ENCODE measurements at places on chromosomes 2 and 18.
A peak's percentile ranks its signal among the peaks of the same experiment; 100 is the strongest.

DNA sequence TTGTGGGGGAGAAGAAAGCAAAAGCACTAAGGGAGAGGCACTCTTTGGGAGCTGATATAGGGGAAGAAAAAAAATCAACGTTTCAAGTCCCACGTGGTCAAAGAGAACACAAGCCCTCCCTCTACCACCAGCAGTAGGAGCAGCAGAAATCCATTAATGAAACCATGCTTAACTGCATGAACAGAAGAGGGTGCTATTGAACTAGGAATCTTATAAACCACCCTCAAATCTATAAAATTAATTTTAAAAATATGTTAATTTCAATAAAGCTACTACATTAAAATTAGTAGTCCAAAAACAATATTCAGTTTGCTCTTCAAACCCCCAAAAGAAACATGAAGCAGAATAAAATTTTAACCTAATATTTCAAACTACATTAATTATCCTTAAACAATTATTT lies 147.8 kb downstream of the TMEM18 start:
- DNase-seq, result no peak

DNA sequence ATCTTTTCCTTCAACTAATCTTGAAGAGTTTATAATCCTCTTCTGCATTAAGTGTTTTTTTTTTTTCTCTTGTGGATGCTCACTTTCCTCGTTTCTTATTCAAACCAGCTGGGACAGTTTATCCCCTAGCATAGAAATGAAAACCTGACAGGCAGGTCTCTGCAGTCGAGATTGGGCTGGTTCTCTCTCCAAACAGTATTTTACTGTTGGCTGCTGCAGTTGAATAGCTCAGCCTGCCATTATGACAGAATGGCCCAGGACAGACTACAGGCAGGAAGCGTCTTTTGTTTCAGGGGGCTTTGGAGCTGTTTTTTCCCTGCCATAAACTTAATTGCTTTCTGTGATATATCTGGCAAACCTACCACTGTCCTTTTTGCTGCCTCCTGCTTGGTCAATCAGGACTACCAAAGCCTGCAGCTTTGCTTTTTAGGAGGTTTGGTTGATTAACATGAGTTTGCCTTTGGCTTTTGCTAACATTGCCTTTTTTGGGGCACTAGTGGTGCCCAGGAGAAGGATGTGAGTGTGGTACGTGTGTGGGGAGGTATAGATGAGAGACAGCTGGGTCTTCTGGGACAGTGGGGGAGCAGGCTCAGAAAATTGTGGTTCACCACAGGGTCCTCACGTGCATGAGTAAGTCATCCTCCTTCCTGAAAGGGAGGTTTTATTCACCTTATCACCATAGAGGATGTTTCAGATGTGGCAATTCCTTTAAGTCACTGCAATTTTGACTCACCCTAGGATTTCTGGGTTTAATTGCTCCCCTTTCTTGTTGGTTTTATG lies 128.7 kb downstream of the LYPD6B start:
- DNase-seq, result no peak

DNA sequence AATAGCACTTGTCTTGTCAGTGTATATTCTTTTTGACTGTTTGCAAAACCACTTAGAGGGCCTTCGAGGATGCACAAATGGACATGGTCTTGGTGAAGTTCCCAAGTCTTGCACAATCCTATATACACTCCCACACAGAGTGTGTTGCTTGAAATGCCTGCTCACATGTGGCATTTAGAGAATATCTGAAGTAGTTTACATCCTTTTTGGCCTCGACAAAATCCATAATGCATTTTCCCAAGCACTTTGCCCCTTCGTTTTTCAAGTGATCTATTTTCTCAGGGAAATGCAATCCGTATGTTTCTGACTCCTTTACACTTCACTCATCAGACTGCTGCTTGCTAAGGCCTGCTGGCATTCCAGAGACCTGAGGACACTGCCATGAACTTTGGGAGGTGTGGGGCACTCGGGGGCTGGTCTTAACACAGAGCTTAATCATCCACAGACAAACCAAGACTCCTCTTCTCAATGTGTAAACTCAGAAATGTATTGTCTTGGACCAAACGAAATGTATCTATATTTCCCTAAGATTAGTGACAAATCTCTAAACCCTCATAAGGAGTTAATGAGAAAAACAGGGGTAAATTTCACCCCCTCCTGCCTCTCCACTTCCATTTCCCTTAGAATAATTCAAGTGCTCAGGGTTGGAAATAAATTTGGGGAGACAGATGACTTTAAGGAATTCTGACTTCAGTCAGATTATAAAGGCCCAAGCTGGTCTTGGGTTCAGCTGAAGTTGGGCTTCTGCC lies 219.3 kb upstream of the APCDD1 start:
- DNase-seq, result no peak

- no peak for DNase-seq
These were observed 19.8 kb upstream of the GPR55 start for GRCh38 chr2:230944757-230945372.

GRCh38 chr18:3520230-3521085 lies 70.5 kb downstream of the TGIF1 start:
- DNase-seq, result no peak

- no peak for DNase-seq
These were observed 359.4 kb upstream of the RAB12 start for GRCh38 chr18:8249811-8250210.

DNA sequence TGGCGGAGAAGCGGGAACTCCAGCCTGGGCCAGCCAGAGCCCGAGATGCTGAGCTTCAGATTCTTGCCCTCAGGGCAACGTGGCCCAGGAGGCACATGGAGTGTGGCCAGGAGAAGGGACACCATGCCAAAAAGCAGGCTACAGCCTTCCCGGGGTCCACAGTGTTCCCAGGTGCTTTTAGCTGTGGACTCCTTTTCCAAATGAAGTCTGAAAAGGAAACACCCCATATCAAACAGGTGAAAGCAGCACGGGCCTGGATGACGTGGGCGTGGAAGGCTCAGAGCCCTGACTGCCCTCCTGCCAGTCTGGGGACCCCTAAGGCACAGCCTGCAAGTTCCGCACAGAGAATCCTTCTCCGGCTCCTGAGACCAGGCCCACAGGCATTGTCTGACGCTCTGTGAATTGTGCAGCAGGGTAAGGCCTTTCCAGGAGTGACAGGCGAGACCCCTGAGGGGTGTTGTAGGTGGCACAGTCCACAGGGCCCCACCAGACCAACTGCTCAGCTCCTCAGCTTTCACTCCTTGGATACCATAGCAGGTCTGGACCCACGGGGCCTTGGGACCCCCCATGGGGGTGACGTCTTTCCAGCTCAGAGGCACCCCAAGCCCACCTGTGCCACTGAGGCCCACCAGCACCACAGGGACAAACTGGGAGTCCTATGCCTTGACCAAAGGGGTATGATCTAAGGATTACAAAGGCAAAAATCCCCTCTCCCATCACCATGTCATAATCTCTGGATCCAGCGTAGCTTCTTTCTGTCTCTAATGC lies 69.6 kb upstream of the RAB6C start:
- DNase-seq, result peak; percentile 41

DNA sequence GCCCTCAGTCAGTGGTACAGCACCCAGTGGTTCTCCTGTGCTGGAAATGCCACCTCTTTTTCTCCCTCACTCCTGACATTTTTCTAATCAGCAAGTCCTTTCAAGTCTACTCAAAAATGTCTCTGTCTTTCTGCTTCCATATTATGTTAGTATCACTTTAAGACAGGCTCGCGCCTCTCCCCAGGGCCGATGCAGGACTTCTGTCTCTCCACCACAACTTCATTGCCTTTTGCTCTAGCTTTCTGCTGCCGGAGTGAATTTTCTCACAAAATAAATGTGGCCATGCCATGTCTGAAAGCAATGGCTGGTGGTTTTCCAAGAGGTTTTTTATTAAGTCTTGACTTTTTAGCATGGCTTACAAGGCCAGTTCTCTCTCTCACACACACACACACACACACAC lies 73.6 kb downstream of the AOX1 start:
- no peak for DNase-seq

DNA sequence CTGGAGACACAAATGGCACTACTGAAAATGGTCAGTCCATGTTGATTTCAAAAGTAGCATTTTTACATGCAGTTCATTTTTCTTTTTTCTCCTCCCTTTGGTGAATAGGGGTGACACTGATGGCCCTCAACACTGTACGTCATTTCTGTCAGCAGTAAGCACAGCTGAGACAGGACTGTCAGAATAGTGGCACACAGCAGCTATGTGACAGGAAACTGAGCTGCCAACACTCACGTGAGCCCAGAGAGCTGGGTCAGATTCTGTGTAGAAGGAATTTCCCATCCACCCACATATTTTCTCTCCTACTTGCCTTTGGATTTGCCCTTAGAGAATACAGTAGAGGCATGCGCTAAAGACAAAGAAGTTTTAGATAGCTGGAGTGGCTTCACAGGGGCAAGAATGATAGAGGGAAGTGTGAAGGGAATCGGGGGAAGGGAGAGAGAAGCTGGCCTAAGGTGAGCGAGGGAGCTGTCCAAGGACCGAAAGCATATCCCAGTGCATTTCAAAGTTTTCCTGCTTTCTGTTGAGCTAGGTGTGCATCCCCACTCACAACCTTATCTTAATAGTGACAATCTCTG lies 476.6 kb downstream of the CNTNAP5 start:
- DNase-seq, result no peak

GRCh38 chr2:42618116-42618515 lies 49.7 kb downstream of the MTA3 start:
- no peak for DNase-seq

GRCh38 chr2:72895154-72895553 lies 7.9 kb downstream of the SPR start:
- DNase-seq, result no peak

DNA sequence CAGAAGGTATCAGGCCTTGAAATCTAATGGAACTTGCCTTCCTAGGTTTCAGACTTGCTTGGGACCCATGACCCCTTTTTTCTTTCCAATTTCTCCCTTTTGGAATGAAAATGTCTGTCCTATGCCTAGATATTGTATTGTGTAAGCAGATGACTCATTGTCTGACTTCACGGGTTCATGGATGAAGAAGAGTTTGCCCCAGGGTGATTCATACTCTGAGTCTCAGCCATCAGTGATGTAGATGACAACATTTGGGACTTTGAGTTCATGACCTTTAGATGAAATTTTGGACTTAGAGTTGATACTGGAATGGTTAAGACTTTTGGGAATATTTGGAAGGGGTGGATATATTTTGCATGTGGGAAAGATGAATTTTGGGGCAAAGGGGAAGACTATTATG lies 11.2 kb upstream of the SCYGR5 start:
- no peak for DNase-seq

- DNase-seq, result no peak
These were observed 684.8 kb downstream of the SOCS6 start for GRCh38 chr18:70973626-70974025.

DNA sequence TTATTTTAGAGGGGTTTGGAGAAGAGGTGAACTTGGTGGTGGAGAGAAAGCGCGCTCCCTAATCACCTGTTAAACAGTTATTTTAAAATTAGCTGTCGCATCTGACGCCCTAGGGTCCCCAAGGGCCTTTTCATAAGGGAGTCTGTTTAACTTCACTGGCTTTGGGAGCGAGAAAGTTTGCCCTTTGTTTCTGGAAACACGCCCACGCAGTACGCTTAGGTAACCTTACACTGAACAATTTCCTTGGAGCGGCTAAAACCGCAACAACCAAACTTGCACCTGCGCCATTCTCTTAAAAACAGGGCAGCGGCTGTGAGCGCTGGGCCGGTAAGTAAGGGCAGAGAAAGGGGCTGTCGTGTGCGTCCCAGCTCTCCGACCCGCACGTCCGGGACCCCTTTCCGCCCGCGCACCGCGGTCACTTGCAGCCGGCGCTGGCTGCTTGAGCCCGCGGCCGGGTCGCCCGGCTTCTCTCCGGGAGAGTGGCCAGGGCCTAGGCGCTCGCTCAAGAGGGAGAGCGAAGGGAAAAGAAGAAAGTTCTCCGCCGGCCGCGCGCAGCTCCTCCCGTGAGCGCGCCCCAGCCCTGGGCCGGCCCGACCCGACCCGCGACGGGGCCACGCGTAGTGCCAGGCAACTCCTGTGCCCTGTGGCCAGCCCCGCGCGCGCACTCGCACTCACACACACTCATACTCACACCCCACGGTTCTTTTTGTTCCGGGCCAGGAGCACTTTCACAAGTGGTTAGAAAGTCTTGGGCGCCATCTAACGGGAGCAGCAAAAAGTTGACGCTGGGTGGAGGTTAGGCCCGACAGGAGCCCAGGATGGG lies 19.2 kb downstream of the POU3F3 start:
- no peak for DNase-seq

GRCh38 chr2:136000502-136000901 lies 15.1 kb upstream of the DARS1 start:
- no peak for DNase-seq

GRCh38 chr2:26302846-26303245 lies 43.1 kb upstream of the SELENOI start:
- DNase-seq, result no peak

DNA sequence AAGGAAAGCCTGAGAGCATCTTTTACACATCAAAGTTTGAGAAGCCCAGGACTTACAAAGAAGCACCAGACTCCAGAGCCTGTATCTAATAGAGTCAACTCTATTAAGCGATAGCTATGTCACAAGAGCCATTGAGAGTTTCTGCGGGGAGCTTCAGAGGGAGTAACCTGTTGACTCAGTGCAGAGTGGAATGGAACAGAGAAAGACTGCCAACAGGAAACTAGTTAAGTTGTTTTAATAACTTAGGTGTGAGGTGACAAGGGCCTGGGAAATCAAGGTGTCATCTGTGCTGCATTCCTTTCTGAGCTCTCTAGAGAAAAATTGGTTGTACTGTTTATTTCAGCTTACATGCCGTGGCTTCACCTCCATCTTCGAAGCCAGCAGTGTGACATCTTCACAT lies 513.8 kb upstream of the POU3F3 start:
- no peak for DNase-seq

- no peak for DNase-seq
These were observed 321.5 kb downstream of the RND3 start for GRCh38 chr2:150165988-150166312.

- DNase-seq, result no peak
These were observed 27.1 kb upstream of the TMEM178A start for GRCh38 chr2:39638581-39638980.

GRCh38 chr18:21389283-21389682 lies 147.3 kb downstream of the GREB1L start:
- no peak for DNase-seq

GRCh38 chr2:170886386-170886785 lies 42.7 kb upstream of the GORASP2 start:
- DNase-seq, result no peak

- no peak for DNase-seq
These were observed 498.2 kb upstream of the PIK3C3 start for GRCh38 chr18:41456831-41457230.

- DNase-seq, result no peak
These were observed 166.0 kb upstream of the PIK3C3 start for GRCh38 chr18:41789001-41789400.

GRCh38 chr2:61853086-61853846 lies 594 bp downstream of the FAM161A start:
- no peak for DNase-seq

- no peak for DNase-seq
These were observed 167.5 kb downstream of the SLC39A10 start for GRCh38 chr2:195824478-195824877.

DNA sequence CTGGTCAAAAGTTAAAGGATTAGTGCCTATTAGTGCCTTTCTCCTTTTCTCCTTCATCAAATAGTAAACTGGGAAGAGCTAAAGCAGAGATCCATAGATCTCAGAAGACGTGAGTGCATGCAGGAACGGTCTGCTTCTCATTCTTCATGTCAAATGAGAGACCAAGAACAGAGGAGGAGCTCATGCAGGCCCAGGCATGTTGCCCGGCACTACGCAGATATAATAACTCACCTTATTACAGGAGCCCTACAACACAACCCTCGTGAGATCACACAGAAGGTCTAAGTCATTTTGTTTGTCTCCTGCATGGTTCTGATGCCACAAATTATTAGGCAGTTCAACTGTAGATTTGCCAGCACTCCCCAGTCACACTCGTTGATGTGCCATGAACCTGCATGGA lies 71.8 kb downstream of the CMPK2 start:
- DNase-seq, result no peak

- no peak for DNase-seq
These were observed 22.4 kb upstream of the UGP2 start for GRCh38 chr2:63819256-63819655.
